ENCODE measurements at places on chromosomes 1 and 21. TPM values are rescaled to one million over a fixed set of nuclear protein-coding genes. Genes with fewer than 3 reads are reported as not detected.

The ACTA1 gene
- 0.14 TPM for total RNA-seq

The LIN28A gene
- not detected for total RNA-seq

The TMEM54 gene
- total RNA-seq = 37.3 TPM

The LAD1 gene
- not detected for total RNA-seq

The TSSK3 gene
- 0.30 TPM for total RNA-seq
